ENCODE measurements at places on chromosomes 7 and 10. TPM values are rescaled to one million over a fixed set of nuclear protein-coding genes. Genes with fewer than 3 reads are reported as not detected.

DNA sequence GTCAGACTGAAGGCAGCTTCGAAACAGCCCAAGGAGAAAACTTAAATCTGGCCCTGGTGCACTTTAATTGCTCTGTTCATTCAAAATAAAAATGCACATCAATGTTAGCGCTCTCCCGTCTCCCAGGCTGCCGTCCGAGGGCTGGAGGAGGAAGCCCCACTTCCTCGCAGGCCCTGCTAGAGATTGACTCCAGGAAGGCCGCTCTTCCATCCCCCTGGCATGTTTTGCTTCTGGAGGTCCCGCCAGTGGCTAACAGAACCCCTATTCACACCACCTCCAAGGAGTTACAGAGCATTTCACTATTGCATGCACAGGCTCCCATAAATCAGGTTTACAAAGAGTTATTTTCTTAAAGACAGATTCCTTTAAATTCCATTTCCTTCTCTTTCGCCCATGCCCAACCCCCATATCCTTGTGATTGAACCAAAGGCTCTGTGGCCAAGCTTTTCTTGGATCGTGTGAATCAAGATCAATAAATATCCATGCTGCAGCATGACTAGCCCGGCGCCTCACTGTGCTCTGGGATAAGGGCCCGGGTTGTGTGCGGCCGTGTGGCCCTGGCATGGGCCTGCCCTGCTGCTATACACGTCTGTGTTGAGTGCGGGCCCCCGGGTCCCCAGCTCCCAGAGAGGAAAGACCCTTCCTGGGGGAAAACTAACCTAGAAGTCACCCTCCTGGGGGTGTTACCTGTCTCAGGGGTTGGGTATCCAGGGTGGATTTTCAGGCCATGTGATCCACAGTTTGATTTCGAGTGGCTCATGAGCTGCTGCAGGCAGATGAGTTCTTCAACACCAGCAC is 118.7 kb upstream of the GDF10 start:
- no peak for DNase-seq

The NPSR1 gene
- total RNA-seq = not detected

GRCh38 chr7:64180989-64181388 is 26.0 kb upstream of the ZNF735 start:
- DNase-seq = no peak

DNA sequence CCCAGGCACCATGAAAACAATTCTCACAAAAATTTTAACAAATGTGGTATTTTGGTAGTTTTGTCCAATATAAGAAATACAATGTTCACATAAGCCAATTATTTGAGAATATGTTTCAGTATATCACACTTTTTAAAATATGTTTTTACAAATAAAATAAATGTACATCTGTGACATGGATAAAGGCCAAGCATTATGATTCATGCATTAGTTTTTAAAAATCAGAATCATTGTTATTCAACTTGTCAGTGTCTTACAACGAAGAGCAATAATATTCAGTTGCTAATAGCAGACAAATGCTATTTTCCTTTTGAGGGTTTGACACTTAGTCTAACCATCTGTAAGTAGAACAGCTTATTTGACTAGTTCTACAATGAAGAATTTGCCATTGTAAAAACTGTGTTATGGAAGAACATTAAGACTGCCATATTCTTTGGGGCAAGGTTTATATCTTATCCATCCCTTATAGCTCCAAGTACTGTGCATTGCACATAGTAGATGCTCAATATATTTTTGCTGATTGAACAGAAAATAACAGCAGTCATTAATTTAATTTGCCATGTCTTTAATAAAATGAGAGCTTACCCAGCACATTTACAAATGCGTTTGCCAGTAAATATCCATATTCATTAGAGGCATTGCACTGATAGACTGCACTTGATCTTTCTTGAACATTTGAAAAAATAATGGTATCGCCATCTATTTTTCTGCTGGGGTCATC is 67.4 kb upstream of the LAMB4 start:
- DNase-seq = no peak

DNA sequence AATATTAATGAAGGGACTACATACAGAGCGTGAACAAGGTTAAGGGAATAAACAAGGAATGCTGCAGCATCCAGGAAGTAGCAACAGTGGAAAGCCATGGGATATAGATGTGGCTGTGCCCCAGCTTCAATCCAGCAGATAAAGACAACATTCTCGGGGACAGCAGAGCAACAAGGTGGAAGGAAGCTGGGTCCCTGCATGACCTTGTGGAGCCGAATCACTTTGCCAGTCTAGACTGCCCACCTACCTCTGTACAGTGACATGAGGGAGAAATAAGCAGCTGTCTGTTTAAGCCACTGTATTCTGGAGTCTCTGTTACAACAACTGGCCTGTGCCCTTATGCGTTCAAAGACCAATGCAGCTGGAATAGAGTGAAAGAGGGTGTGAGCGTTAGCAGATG is 30.1 kb upstream of the SAMD8 start:
- DNase-seq = no peak

The GNAT3 gene
- not detected for total RNA-seq

GRCh38 chr7:122261442-122261841 is 43.1 kb downstream of the FEZF1 start:
- DNase-seq = no peak

DNA sequence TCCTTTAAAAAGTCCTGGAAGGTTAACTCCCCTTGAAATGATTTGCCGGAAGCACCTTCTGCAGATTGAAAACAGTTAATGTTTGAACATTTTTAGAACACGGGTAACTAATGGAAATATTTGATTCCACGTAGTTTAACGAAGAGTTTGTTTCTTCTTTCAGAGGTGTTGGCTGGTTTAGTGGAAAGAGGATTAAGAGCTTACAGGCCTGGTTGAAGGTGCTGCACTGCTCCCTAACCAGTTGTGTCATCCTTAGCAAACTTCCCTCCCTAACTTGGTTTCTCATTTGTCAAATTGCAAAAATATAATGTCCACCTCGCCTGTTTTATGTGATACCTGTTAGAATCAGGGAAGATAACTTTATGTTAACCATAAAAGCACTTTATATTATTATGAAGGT is 243.0 kb upstream of the FZD8 start:
- DNase-seq = no peak

- no peak for DNase-seq
These were observed 999 bp downstream of the TLX1 start for GRCh38 chr10:101131962-101132635.

DNA sequence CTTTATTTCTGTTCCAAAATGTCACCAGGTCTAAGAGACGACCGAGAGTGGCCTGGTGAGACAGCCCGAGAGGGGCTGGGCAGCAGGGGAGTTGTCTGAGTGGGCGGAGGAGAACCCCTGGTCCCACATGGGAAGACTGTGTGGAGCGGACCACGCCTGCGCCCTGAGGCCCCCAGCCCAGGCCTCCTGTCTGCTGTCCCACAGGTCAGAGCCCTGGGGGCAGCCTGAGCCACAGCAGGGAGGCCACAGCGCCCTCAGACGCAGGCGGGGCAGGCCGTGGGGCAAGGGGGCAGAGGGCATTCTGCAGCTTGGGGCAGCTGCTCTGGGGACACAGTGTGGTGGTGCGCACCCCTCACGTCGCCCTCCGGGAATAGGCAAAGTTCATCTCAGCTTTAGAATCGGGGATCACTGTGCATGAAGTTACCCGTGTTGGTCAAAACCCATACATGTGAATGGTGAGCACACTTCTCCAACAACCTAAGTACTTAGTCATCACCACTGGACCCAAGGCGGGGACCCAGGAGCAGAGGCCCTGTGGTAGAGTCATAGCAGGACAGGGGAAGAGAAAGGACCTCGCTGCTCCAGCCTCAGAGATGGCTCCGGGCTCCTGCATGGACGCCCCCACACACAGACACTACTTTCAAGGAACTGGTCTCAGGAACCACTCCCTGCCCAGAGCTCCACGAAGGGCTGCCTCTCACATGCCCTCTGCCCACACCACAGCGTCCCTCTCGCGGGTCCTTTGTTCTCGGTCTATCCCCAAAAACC is 214.7 kb downstream of the ELFN1 start:
- no peak for DNase-seq

GRCh38 chr10:101146392-101147251 is 15.5 kb downstream of the TLX1 start:
- DNase-seq = no peak

The AUTS2 gene
- total RNA-seq = 67.6 TPM

DNA sequence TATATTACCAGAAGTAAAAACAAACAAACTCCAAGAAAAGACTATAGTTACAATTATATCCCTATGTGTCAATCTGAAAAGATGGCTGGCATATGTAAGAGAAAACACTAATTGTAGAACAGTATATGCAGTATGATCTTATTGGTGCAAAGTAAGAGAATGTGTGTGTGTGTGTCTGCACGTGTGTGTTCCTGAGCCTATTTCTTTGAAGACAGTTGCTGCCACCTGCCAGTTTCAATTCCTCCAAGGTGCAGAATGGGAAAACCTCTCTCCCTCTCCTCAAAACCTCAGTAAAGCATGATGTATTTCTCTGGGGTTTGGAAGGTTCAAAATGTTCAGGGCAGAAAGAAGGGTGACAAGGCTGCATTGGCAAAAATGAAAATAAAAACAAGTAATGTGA is 8.8 kb upstream of the SFTPA1 start:
- DNase-seq = no peak

GRCh38 chr7:20364571-20365196 is 34.0 kb downstream of the ITGB8 start:
- no peak for DNase-seq

DNA sequence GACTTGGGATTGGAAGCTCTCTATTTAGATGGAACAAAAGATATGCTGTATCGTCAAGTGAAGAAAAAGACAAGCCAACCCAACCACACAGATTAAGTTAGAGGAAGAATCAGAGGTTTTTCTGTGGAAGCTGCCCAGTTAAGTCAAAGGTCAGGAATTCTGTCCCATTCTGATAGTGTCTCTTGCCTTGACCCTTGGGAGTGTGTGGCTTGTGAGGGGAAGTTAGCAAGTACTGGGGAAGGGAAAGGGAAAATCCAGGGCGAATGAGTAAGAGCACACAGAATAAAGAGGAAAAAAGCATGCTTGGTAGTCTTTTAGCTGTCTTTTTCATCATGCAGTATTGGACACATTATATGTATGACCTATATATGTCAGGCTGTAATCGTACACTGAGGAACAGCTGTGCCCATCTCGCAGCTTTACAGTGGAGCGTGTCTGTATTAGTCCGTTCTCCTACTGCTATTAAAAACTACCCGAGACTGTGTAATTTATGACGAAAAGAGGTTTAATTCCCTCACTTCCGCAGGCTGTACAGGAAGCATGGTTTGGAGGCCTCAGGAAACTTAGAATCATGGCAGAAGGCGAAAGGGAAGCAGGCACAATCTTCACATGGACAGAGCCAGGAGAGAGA is 197.2 kb downstream of the GALNT17 start:
- DNase-seq = no peak

GRCh38 chr7:1665549-1666316 is 4.3 kb upstream of the ELFN1 start:
- DNase-seq = no peak

DNA sequence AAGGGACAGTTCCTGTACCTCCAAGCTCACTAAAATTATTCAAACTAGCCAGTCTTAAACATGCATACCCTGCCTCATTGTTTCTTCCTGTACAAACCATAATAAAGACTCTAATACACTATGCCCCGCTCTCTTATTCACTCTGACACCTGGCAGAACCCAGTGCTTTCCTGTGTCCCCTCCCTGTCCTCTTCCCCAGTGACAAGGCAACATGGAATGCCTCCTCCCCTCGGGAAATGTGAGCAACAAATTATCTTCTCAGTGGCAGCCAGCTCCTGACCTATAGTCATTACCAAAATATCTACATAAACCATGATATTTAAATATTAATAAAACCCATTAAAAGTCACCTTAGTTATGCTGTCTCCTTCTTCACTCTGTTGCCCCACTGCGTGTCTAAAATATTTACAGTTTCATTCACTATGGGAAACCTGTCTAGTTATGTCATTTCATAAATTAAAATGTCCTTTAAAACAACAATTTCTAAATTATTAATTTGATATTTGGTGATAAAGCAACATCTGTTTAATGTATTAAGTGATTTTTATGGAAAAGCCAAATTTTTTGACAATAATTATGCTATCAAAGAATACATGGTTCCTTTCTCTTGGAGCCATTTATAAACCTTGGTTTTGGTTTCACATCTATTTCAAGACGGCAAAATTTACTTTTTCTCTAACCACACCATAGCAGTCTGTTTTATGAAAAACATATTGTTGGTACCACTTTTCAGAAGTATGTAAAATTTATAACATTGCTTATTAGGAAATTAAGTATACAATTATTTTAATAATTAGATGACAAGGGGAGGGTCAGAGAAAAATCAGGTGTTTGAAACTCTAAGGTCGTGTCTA is 1355.2 kb downstream of the XPNPEP1 start:
- no peak for DNase-seq

GRCh38 chr7:8208816-8209215 is 53.2 kb downstream of the ICA1 start:
- DNase-seq = no peak

DNA sequence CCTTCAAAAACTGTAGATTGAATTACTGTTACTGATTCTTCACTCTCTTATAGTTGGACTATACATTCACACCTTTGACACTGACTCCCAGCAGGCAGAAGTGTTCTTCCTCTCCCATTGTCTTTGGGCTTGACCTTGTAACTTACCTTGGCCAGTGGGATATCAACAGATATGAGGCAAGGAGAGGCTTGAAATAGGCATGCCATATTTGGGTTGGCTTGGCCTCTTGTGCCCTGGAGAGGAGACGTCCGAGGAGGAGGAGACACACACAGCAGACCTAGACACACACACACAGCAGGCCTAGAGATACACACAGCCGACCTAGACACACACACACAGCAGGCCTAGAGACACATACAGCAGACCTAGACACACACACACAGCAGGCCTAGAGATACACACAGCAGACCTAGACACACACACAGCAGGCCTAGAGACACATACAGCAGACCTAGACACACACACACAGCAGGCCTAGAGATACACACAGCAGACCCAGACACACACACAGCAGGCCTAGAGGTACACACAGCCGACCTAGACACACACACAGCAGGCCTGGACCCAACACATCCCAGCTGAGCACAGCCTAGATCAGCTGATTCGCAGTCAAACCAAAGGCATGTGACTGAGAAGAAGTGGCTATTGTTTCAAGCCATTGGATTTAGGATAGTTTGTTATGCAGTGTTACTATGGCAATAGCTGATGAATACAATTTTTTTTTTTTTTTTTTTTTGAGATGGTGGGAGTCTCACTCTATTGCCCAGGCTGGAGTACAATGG is 12.5 kb upstream of the GNA12 start:
- no peak for DNase-seq

DNA sequence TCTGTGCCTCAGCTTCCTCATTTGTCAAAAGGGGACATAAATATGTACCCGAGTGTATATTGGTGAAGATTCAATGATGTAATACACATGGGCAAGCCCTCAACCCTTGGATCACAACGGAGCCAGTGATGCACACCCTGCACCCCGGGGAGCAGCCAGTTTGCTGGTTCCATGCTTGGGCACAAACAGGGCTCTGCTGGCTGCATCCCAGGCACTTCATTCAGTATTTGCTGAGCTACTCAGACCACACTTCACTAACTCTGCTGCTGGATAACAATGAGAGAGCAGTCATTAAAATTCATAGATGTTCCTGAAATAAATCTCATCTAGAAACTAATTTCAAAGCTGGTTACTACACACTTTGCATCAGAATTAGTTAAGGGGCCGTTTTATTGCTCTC is 72.0 kb downstream of the SCRN1 start:
- DNase-seq = no peak

The DDX56 gene
- total RNA-seq = 50.7 TPM

All from mucosa of descending colon (tissue), 3 donors.